ENCODE measurements at places on chromosomes 6 and 20.
A peak's percentile ranks its signal among the peaks of the same experiment; 100 is the strongest.

- DNase-seq = no peak
Observed at GRCh38 chr6:132633362-132633761, 9.3 kb upstream of the TAAR2 start.

DNA sequence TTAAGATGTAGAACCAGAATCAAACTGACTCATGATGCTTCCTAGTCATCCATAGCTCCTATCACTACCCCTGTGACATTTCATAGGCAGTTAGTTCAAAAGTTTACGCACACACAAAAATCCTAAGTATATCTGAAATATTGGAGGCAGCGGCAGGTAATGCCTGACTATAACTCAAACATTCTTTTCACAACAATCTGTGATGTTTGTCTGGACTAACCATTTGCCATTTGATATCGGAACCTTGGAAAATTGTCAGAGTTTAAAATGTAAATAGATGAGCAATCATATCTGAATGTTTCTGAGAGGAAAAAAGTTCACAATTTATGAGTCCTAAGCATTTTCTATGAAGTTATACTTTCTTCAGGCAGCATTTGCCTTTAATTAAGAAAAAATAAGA is 1078.2 kb downstream of the EPHA7 start:
- no peak for DNase-seq

DNA sequence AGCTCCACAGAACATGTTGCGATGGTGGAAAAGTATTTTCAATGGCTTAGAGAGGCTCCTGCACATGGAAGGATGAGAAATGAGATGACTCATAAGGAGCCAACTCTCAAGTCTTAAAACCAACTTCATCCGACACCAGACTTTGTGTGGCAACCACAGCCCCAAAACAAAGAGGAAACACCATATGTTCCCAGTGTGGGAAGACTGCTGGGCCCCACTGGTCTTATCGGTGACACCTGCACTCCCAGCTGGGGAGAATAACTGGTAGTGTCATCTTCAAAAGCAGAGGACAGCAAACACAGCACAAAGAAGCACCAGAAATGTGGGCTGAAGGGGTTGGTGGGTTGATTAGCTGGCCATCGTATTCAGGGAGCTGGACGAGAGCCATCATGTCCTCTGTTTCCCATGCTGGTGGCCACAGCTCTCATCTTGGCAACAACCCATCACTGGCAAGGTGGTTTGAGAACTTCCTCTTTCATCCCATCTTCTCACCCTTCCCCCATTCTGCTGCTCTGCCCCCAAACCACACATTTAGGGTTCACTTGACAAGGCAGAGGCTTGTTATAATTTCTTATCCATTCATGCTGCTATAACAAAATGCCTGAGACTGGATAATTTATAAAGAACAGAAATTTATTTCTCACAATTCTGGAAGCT is 46.0 kb upstream of the TASP1 start:
- DNase-seq = no peak

DNA sequence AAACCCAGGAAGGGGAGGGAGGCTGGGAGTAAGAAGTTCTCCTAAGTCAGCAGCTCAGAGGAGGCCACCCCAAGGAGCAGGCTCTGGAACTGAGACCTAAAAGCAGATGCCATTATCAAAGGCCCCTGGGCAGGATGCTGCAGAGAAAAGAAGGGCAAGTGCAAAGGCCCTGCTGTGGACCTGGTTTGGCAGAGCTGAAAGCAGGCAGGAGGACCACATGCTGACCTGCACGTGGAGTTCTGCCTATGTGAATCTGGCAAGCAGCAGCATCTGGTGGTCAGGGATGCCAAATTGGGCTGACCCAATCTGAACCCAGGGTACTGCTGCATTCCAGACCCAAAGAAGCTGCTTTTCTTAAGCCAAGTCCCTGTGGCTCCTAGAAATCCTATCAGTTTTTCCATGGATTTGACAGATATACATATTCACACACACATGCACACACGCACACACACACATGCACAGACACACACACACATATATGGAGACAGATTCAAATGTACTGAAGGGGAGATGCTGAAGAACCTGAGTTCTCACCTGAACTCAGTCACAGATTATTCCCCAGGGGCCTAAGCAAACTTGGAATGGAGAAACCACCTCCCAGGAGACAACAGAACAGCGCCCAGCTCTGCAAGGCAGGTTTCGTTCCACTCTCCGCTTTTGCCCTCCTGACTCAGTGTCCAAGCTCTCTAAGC is 119.9 kb downstream of the FOXA2 start:
- no peak for DNase-seq

DNA sequence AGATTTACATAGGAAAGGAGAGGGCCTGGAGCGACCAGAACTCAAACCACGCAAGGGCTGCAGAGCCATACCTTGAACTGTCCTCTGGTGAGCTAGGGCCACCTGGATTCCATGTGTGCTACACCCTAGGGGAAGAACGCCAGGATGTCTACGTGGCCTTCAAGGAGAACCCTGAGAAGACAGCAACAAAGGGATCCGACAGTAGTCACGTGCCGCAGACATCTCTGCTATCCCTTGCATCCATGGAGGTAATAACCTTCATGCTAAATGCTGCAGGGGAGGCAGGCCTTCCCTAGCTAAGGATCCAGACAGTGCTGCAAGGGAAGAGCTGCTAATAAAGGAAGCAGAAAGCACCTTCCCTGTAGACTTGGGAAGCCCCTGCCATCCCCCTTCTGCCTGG is 52.9 kb downstream of the NOL4L start:
- no peak for DNase-seq

DNA sequence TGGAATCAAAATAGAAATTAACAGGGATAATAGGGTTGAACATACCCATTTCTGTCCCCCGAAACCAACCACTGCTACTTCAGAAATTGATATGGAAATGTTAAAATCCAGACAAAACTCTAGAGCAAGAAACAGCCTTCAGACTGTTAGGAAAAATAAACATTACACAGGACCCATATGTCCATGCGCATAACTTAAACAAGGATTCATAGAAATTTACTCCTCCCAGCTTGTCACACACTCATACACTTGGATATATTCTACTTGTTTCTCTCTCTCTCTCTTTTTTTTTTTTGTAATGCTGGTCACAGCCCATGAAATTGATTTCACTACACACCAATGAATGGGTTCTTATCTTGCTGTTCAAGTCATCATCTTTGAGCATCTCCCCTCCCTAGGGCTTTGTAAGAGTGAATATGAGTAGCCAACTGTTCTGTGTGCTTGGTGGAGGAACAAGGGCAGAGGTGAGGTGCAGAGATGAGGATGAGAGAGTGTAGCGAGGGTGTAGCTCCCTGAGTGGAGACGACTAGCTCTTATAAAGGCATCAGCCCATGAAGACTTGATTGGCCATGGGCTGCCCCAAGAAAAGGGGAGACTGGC is 61.8 kb upstream of the MLN start:
- DNase-seq = no peak

GRCh38 chr6:114418304-114418972 is 75.6 kb upstream of the HS3ST5 start:
- DNase-seq = no peak

GRCh38 chr20:31760519-31761240 is 21.6 kb downstream of the TPX2 start:
- peak; percentile 58 for DNase-seq

- no peak for DNase-seq
Observed at GRCh38 chr6:157265186-157265585, 58.1 kb downstream of the TMEM242 start.

DNA sequence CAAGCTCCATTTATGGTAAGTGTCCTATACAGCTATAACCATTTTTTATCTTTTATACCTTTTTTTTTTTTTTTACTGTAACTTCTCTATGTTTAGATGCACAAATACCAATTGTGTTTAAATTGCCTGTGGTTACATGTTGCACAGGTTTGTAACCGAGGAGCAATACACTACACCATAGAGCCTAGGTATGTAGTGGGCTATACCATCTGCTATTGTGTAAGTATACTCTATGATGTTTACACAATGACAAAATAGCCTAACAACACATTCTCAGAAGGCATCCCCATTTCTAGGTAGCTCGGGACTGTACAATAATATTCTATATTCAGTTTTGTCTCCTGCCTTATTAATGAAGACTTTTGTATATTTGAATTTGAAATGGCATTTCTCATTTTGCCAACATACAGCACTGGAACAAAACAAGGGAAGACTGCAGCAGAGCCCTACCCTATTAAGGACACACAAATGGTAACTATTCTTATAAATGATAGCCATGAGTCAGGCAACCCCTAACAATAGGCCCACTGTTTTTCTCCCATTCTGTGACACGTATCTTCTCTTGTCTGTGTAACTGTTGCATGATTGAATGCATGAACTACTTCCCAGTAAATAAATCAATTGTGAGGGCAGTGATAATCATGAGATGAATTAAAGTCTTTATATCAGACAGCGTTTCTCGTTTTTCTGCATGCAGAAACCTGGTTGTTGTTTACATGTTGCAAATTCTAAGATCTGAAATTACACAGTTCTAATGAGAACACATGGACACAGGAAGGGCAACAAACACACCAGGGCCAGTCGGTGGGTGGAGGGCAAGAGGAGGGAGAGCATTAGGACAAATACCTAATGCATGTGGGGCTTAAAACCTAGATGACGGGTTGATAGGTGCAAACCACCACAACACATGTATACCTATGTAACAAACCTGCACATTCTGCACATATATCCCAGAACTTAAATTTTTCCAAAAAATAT is 173.9 kb downstream of the EPM2A start:
- peak; percentile 14 for DNase-seq

DNA sequence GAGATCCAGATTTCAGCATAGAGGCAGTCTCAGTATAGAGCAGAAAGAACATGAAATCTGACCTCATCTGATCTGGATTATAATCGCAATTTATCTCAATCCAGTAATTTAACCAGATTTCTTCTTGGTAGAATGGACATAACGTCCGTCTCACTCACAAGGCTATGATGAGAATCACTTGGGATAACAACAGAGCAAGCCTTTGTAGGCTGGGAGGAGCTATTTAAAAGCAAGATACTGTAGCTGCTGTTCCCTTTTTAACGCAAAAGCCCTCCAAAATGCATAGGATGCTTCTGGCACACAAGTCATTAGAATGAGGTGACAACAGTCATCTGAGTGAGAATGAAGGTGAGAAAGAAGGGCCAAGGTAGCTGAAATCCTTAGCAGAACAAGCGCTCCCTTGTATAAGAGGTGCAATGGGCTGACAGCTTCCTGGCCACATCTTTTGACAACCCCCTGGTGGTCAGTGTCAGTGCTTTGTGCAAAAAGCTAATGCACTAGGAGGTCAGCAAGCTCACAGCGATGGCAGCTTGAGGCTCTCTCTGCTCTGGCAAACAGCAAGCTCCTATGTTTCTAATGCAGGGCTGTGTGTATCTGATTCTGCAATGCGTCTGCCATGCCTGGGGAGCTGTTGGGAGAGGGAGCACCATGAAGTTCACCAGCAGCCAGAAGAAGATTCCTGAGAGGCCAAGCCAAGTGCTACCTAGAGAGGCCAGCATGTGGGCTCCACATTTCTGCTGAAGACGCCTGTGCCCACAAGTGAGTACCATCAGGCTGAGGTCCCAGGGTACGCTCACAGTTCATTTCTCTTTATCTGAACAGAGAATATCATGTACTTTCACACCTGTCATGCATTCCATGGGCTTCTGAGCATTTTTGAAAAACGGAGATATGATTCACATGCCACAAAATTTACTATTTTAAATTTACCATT is 16.2 kb downstream of the METTL24 start:
- DNase-seq = peak; percentile 32

GRCh38 chr6:92715991-92716390 is 703.4 kb downstream of the EPHA7 start:
- no peak for DNase-seq

- DNase-seq = no peak
Observed at GRCh38 chr6:75694406-75694805, 54.6 kb upstream of the MYO6 start.

GRCh38 chr20:21377701-21378100 is 19.6 kb downstream of the NKX2-4 start:
- DNase-seq = no peak

All from ELR (cell line).